ENCODE measurements at places on chromosomes 3 and 15.

DNA sequence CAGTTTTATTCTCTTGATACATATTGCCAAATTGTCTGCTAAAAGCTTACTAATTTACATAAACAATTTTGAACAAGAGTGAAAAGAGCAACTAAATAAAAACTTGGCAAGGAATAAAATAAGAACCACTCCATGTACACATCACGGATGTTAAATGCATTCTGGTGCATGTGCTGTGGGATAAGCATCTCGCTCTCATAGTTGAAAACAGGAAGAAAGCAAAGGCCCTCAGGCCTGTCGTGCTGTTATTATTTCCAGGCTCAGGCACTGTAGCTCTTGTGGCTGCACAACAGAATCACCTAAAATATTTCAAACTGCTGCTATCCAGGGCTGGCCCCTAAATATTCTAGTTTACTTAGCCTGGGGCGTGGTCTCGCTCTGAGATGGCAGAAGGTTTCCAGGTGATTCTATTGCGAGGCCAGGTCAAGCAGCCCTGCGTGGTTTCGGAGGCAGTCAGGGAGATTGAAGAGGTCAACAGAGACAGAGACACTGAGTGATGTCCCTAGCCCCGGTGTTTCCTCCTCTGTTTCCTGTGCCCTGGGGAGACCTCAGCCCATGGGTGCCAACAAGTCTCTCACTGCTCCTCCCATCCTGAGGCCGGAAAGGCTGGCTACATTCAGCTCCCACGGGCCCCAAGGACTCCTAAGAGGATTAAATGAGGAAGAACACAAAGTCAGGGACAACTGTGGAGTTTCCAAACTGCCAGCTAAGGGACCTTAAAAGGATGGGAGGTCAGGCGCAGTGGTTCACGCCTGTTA lies 18.2 kb upstream of the PDIA5 start:
- DNase-seq = no peak

DNA sequence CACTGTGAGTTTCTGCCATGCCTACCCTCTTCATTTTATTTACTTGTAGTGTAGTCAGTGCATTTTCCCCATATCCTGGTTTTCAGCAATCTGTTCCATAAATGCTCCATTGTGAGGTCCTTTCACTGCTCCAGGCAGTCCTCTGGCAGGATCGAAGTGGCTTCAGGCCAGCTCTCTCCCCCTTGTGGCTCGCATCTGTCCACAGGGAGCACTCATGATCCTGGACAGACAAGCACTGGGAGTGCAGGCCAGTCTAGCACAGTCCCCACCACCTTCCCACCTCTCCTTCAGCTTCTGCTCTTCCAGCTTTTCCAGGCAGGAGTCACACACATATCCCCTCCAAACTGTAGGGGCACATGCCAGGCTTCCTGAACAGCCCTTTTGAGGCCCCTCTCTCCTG lies 173.6 kb downstream of the PPM1L start:
- peak; percentile 16 for DNase-seq

- no peak for DNase-seq
These were observed 9.2 kb upstream of the RFC4 start for GRCh38 chr3:186815435-186815834.

- DNase-seq = no peak
These were observed 208.4 kb upstream of the NANOGP8 start for GRCh38 chr15:35293353-35294130.

GRCh38 chr15:29968099-29968894 lies 114.5 kb upstream of the GOLGA8J start:
- DNase-seq = peak; percentile 68

DNA sequence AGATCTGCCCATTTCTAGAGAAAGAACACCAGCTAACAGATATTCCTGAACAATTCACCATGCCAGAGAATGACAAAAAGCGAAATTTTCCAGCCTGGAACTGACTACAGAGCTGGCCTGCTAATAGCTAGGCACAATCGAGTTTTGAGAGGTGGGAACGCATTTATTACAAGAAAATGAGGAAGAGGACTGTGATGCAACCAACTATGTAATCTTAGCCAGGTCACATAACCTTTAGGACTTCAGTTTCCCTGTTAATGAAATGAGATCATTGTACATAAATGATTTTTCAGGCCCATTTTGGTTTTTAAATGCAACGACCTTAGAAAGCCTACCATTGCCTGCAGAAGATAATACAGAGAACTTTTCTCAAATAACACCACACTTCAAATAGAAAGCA lies 72.1 kb upstream of the SETMAR start:
- no peak for DNase-seq

GRCh38 chr3:107969525-107969924 lies 121.3 kb downstream of the CD47 start:
- no peak for DNase-seq
